ENCODE measurements at places on chromosomes 3 and 15.
A peak's percentile ranks its signal among the peaks of the same experiment; 100 is the strongest.

DNA sequence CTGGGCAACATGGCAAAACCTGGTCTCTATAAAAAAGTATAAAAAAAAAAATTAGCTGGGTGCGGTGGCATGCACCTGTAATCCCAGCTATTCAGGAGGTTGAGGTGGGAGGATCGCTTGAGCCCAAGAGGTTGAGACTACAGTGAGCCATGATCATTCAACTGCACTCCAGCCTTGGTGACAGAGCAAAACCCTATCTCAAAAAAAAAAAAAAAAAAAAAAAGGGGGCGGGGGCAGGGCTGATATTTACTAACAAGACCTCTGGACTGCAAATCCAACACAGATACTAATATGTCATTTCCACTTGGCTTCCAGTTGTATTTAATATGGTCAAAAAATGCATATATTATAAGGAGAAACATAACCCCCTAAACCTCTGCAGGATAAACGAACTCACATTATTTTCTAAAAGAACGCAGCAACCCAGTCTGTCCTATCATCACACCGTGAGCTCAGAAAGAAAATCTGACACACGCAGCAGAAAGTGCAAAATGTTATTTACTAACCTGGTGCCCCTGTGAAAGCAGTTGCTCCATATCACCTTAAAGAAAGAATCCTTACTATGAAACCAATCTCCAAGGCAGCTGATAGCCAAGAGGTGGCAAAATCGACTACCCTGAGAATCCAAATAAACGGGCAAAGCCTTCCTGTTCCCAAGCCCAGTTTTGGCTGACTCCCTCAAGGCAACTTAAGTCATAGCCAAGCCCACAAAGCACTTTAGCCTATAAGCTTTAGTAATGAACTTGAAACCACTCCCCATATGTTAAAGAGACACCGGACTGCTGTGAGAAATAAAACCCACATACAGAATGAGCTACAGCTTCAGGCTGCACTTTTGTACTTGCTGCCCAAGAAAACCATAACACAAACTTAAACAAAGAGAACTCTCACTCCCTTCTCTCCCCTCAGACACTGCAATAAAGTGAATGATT is 39.3 kb downstream of the PLD1 start:
- no peak for DNase-seq

GRCh38 chr3:152192936-152193672 is 75.6 kb upstream of the MBNL1 start:
- no peak for DNase-seq

DNA sequence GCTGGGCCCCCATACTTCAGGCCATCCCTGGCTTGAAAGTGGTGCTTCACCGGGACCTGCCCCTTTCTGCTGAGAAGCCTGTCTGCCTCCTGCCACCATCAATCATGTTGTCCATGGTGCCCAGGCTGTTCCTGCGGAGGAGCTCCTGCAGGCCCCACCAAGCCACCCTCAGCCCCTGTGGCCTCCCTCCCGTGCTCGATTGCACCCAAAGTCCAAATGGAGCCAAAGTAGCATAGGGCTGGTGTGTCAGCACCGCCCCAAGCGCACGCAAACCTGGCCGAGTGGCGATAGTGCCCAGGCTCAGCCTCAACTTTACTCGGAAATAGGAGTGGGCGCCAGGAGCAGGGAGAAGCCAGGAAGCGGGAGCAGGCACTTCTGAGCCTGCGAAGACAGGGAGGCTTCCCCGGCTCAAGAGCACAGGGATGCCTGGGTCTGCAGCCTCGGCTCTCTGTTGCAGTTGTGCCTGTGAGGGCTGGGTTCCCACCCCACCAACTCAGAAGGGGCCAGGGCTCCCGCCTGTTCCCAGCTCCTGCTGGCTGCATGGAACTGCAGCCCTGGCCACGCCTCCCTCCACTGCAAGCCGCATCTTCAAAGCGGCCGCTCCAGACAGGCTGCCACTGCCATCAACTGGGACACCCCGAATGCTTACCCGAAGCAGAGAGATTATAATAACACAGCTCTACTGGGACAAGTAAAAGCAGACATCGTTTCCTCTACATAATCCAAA is 203.0 kb downstream of the ARRDC4 start:
- no peak for DNase-seq

GRCh38 chr15:53827355-53827754 is 67.9 kb upstream of the WDR72 start:
- no peak for DNase-seq

DNA sequence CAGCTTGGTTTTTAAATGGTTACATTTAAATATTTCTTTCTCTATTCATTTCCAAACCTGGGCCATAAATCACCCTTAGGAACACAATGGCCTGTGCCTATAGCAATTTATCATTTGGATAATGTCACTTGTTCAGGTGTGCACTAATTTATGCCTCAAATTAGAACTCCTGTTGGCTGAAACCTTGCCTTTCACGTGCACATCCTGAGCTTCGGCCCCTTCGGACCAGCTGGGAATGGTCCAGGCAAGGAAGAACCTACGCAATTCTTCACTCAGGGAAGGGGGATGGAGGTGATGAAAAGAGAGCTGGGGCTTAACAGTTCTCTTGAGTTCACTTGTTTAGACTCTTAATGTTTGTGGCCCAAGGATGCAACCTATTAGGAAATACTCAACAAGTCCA is 324.1 kb upstream of the ICE2 start:
- no peak for DNase-seq

DNA sequence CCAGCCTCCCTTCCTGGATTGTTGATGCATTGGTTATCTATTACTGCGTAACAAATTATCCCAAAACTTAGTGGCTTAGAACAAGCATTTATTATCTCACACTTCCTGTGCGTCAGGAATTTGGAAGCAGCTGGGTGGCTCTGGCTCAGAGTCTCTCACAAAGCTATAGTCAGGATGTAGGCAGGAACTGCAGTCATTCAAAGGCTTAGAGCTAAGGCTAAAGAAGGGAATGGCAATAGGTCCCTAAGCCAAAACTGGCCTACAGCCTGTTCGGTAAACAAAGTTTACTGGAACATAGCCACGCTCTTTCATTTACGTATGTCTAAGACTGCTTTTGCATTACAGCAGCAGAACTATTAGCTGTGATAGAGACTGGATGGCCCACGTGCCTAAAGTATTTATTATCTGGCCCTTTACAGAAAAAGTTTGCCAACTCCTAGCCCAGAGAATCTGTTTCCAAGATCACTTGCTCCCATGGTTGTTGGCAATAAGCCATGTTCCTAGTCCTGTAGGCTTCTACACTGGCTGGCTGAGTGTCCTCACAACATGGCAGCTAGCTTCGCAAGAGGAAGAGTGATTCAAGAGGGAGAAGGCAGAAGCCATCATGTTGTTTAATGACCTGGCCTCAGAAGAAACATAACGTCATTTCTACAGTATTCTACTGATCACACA is 132.4 kb downstream of the SNRK start:
- no peak for DNase-seq

- no peak for DNase-seq
Observed at GRCh38 chr3:132972333-132972732, 65.9 kb upstream of the TMEM108 start.

DNA sequence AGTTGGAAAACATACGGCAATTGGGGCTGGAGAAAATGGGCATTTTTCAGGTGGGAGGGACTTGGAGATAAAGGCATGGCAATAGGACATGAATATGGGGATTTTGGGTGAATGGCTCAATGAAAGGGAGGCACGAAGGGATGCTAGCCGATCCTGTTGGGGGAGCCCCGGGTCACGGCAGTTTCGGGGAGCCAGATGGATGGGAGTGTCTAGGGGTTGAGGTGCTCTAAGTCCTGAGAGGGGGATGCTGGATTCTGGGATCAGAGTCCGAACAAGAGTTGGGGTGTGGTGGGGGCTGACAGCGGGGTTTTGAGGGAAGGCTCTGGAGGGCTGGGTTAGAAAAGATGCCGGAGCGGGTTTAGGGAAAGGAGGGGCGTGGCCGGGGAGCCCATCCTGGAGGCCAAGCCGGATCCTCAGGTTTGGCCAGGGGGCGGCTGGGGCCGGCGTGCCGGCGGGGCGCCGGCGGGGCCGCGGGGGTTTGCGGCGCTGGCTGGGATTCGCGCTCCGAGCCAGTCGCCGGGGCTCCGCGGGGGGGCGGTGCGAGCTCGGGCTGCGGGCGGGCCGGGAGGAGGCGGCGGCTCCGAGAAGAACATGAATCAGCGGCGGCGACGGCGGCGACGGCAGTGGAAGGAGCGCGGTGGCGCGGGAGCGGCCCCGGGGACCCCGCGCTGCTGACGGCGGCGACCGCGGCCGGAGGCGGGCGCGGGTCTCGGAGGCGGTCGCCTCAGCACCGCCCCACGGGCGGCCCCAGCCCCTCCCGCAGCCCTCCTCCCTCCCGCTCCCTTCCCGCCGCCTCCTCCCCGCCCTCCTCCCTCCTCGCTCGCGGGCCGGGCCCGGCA is at the start of gene TYRO3:
Gene TYRO3 (plus strand): TSS at position 813 of the 839 bp plus-strand sequence. CDS start 46 bp downstream, outside the sequence.
- DNase-seq = peak; percentile 79

DNA sequence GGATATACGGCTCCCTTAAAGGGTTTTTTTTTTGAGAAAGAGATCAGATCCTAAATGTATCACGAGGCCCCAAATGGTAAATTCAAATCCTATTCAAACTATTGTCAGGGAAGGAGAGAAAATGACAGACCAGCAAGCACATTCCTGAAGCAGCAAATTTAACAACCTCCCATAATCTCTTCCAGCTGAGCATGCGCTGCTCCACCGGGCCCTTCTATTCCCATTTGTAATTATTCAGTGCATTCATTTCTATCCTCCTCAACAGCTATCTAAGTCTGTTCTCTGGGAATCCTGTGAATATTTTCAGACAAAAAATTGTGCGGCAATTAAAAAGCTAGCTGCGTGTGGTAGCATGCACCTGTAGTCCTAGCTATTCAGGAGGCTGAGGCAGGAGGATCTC is 43.2 kb downstream of the MAGI1 start:
- no peak for DNase-seq

DNA sequence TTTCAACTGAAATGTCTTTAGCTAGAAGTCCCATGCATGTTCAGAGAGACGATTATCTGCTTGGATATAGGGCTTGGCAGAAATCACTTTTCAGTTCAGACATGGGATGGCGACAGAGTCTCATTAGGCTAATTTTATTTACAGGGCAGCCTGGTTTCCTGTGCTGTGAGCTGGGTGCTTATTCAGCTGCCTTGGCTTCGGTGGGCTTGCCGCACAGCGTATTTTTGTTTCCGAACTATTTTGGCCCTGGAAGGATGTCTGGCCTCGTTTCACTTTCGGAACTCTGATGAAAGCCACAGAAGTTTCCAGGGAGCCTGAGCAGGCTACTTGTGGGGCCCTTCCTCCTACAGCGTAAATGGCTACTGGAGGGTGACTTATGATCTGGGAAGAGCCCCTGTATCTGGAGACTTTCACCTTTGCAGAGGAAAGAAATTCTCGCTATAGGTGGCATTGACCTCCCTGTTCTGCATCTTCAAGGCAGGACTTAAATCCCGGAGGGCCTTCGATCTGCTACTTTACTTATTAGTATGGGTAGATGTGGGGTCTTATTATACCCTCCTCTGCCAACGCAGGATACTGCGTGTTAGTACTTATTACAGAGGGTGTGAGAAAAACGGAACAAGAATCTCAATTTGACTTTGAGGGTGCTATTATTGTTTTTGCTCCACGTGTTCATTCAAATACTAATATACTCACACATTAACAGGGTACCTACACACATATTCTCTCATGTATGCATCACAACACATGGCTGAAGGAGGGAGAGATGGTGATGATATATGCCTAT is 364.0 kb upstream of the RBMS3 start:
- peak; percentile 22 for DNase-seq

- no peak for DNase-seq
Observed at GRCh38 chr15:68184616-68185480, 20.3 kb downstream of the CALML4 start.

- no peak for DNase-seq
Observed at GRCh38 chr15:73887481-73887880, 14.1 kb downstream of the TBC1D21 start.

DNA sequence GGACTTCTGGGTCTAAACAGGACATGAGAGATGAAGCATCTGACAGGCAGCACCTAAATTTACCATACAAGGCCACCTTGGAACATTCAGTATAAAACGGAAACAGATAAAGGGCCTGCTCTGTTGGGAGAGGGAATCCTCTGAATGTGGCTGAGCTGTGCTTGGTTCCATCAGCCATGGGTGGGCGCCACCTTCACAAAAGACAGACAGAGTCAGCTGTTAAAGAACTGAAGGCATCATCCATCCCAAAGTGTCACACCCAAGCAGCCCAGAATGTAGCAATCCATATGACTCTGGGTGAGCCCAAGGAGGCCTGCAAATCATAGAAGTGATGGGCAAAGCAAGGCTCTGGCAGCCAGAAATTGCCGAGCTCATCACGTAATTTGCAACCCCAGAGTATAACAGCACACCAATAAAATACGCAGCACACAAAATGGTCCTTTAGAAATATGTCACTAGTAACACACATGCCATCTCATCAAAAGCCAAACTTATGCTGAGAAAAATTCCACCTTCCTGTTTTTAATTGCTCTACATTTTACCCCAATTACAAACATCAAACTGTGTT is 24.8 kb upstream of the RBP1 start:
- DNase-seq = no peak

- no peak for DNase-seq
Observed at GRCh38 chr3:70531063-70531657, 218.7 kb upstream of the MDFIC2 start.

- no peak for DNase-seq
Observed at GRCh38 chr3:177842302-177842701, 645.0 kb upstream of the TBL1XR1 start.

GRCh38 chr3:93989241-93989640 is 9.3 kb downstream of the ARL13B start:
- DNase-seq = no peak

DNA sequence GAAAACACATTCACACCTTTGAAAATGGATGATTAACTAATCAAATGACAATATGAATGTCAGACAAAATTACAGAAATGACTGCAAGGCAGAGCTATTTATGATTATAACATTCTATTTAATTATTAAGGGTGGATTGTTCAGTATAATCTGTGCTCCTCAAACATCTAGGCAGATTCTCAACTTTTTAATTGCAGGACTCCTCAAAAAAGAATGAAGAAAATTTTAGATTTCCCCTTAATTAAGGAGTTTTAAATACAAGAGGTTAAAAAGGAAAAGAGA is 22.6 kb upstream of the CMC1 start:
- no peak for DNase-seq

GRCh38 chr3:11140713-11141104 is 13.6 kb upstream of the HRH1 start:
- no peak for DNase-seq

DNA sequence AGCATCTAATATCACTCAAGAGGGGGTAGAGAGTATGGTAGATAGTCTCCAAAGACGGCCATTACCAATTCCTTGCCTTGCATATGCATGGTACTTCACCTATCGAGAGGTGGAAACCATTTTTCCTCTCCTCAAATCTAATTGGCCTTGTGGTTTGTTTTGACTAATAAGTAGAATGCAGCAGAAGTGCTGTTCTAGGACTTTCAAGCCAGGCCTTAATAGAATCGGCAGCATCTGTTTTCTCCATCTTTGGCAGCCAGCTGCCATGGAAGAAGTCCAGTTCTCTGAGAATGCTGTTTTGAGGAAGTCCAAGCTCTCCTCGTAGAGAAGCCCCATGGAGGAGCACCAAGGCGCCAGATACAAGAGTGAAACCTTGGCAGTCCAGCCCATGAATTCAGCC is 59.1 kb upstream of the RASGRP1 start:
- no peak for DNase-seq

Data from activated CD4-positive, alpha-beta T cell treated with anti-CD3 and anti-CD28 coated beads for 48 hours (primary cell).